Liver (tissue), 10 donors: ENCODE measurements at places on chromosomes 3 and 15. TPM values are rescaled to one million over a fixed set of nuclear protein-coding genes. Genes with fewer than 3 reads are reported as not detected.

Gene CORO2B
- polyA plus RNA-seq, result 0.54 TPM

DNA sequence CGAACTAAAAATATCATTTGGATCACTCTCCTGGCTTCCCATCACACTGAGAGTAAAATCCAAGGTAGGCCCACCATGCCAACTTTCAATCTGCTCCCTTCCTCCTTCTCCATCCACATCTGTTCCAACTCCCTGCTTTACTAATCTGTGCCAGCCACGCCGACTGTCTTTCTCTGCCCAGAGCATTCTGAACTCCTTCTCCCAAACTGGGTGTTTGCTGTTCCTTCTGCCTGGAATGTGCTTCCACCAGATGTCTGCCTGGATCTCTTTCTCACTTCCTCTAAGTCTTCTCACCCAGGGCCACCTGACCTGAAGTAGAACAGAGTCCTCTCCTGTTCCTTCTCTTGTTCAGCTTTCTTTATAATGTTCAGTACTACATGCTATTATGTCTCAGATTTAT, 5.6 kb upstream of the ARL8B start:
- no peaks in the 10 kb centered on the region for H3K36me3 ChIP-seq
- no peaks in the 10 kb centered on the region for H3K4me1 ChIP-seq
- no peak overlapping the region for H3K4me3 ChIP-seq
- H3K27me3 ChIP-seq, result no peaks in the 10 kb centered on the region
- DNase-seq, result no peak

- no peak overlapping the region for H3K4me3 ChIP-seq
- no peaks in the 10 kb centered on the region for H3K36me3 ChIP-seq
- H3K27me3 ChIP-seq, result no peaks in the 10 kb centered on the region
- H3K4me1 ChIP-seq, result no peaks in the 10 kb centered on the region
Observed at GRCh38 chr3:46100812-46101211, 73.5 kb upstream of the XCR1 start.

GRCh38 chr3:16031434-16031833, 143.0 kb upstream of the GALNT15 start:
- H3K4me1 ChIP-seq, result no peaks in the 10 kb centered on the region
- H3K36me3 ChIP-seq, result peaks cover 2% of the 10 kb centered on the region
- no peak overlapping the region for H3K4me3 ChIP-seq
- no peaks in the 10 kb centered on the region for H3K27me3 ChIP-seq
- H3K27ac ChIP-seq, result no peak overlapping the region
- no peak for DNase-seq
